CD4-positive, alpha-beta T cell (primary cell): ENCODE measurements at places on chromosomes 5 and 9.

DNA sequence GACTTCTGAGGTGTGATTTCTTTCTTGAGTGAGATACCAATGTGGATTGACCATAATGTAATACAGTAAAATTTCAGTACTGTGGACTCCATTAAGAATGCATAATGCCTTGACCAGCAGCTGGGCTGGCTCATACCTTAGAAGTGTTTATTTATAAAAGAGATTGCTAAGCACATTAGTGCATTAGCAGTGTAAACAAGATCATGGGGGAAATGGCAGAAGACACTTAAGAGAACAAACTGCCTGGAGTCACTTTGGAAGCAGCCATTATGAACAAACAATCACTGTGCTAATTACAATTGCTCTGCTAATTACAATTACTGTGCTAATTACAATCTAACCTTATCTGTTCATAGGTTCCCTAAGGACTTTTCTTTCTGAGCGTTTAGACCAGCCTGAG is 104.2 kb downstream of the TRIM32 start:
- DNase-seq, result no peak

DNA sequence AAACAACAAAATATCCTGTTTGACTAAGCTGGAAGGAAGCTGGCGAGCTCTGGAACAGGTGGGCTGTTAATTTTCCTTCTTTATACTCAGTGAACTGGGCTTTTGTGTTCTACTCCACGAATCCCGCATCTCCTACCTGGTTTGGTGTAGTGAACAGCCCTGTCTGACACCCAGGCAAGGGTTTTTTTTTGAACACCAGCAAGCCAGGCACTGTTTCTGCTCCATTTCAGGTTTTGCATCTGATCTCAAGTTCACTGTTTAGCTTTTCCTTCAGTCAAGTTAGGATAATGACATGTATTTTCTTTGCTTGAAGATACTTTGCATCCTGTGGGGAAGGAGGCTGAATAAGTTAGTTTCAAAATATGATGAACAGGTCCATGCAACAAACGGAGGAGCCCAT is 204.5 kb downstream of the SEMA6A start:
- DNase-seq, result no peak

- DNase-seq, result no peak
Measured at GRCh38 chr5:156974328-156974727, 11.3 kb upstream of the TIMD4 start.

GRCh38 chr9:85008215-85008614 is 338.7 kb downstream of the NTRK2 start:
- no peak for DNase-seq

DNA sequence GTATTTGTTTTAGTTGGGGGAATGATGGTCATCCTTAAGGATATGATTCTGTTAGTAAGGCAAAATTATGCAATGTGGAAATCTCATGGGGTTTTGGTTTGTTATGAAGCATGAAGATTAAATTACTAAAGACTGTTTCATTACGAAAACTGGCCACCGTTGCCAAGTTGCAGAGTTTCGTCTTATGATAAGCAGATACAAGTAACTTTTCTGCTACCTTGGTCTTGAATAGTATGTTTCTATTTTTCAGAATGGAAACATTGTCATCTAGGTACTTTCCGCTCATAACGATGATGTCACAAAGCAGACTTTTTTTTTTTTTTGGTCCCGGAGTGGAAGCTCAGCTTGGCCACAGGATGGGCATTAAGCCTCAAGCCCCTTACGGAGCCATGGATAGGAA is 4.2 kb downstream of the CCNI2 start:
- no peak for DNase-seq

DNA sequence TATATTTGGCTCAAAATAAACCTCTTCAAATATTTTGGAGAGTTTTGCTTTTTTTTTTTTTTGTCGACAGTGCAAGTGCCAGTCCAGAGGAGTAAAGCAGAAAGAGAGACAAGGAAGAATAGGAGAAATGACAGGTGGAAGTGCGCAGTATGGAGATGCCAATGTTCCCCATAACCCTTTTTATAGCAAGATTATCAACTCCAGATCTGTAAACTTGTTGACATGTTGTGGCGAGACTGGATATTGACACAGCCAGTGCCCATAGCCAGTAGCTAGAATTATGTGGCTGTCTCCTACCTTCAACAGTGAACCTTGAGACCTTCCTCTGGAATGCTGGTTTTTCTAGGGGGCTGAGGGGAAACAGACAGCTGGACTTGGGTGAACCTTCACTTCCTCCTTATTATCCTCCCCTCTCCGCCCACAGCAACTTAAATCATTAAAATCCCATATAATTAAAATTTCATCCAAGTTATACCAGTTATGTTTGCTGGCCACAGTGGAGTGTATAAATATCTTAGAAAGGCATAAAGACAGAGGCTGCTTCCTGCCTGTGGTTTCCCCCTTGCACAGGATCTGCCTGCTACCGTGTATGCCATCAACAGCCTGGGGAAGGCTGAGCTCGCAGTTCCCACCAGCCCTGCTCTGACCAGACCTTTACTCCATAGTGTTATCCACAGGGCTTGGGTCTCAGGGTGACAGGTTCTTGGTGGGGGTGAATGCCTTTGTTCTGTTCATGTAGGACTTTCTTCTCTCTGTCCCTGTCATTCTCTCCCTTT is 112.3 kb upstream of the ANKH start:
- DNase-seq, result peak; percentile 23

- no peak for DNase-seq
Measured at GRCh38 chr5:127705120-127705892, 2.1 kb downstream of the CCDC192 start.

- no peak for DNase-seq
Measured at GRCh38 chr5:175873088-175873454, 1.7 kb downstream of the CPLX2 start.

GRCh38 chr9:4137234-4137633 is 162.6 kb downstream of the GLIS3 start:
- DNase-seq, result no peak
